ENCODE measurements at places on chromosomes 1 and 21.

- no peak for DNase-seq
These were observed 44.9 kb upstream of the TNFSF18 start for GRCh38 chr1:173095632-173096031.

DNA sequence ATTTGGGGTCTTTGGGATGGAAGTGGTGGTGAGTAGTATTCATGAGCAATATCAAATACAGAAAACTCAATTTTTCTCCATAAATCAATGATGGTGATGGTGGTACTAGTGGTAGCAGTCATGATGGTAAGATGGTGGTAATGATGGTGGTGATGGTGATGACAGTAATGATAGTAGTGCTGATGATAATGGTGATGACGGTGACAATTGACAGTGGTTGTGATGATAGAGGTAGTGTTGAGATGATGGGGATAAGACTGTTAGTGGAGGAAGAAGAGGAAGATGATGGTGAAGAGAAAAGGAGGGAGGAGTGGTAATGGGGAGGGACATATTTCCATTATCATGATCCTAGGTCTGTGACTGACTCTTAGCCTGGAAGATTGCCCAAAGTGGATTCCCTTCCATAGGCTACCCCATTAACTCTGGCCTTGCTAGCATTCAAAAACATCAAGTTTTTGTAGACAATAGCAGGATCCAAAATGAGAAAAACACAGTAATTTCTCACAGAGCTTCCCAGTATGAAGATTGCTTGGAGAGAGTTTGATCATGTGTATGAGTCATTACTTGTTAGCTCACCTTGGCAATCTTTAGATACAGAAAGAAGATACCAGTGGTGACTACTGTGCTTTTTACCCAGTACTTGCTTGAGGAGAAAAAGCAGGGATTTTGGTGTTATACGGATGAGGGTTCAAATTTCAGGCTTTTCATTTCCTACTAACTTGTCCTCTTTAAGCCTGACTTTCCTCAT lies 93.9 kb downstream of the ATP1A1 start:
- no peak for DNase-seq

DNA sequence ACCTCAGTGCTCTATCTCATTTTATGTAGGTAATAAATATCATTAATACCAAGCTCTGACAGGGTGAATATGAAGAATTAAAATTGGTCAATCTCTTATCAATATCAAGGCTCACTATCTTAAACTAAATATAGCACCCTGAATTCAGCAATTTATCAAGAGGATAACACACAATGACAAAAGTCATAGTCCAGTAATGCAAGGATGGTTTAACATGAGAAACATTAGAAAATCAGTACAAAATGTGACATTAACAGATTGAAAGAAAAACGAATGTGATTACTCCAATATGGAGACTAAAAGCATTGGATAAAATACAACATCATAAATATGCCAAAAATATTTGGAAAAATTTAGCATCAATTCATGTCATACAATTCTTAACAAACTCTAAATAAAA lies 53.9 kb downstream of the OBSCN start:
- DNase-seq = no peak

DNA sequence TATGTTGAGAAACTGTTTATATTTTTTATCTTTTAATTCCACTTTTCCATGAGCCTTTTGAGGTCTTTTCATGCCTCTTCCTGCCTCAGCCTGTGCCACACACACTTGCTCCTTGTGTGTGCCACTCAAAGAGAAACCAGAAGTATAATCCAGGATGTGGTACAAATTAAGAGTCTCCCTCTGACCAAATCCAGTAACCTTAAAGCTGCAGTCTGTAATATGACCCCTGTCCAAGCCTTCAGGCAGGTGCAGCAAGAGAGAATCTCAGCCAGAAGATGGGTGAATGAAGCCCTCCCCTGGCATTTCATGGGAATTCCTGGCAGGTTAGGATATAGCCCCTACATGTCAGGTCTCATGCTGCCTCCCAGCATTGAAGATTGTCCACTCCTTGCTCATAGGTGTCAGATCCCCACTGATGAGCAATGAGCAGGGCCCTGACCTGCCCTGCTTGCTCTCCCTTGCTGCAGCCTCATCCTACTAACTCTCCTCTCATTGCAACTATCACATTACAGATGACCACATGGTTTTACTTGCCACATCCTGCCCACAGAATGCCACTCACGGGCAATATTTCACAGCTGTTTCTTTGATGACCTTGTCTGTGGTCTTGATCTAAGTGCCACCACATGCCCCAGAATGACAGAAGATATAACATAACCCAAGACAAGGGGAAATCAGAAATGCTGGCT lies 169.3 kb downstream of the SEC16B start:
- no peak for DNase-seq

GRCh38 chr1:214460304-214460916 lies 91.0 kb downstream of the PTPN14 start:
- DNase-seq = no peak

DNA sequence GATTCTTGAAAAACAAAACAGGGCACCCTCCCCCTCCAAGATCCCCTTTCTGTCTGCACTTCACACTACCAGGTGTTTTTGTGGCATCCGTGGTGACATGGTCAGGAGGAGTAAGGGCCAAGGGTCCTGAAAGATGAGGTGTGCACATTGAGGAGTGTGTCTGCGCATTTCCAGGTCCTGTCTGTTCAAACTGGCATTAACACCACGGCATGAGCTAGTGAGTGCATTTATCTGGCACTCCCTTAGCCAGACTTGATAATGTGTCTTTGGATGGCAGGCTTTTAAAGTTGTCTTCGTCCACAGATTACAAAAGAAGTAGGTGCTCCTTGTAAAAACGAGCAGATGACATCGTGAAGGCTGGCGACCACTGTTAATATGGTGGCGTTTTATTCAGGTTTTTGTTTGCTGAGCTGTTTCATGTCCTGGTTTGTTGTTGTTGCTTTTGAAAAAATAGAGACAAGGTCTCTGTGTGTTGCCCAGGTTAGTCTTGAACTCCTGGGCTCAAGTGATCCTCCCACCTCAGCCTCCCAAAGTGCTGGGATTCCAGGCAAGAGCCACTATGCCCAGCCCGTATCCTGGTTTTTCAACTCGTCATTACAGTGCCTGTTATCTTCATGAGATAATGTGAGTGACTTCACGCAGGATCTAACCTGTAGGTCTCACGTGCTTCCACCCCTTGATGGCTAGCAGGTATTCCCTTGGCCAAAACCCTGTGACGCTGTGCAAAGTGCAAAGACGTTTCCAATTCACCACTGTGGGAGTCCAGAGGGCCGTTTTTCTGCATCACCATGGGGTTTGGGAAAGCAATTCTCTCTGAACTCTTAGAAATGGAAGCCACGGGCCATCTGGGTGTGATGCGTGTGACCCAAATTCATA lies 4.2 kb downstream of the TMEM51 start:
- no peak for DNase-seq

DNA sequence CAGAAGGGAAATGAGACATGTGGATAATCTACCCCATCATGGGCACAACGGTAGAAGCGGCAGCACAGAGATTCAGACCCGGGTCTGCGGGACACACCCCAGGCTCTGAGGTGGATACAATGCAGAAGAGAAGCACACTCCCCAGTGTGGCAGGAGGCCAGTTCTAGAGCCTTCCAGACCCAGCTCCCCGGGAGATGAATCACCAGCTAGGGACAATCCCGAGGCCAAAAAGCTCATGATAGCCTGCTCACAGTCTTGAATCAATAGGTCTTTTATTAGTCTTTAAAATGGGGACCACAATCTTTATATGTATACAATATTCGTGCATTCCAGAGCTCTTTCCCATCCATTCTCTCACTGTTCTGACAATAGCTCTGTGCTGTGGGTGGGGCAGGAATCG lies 57.3 kb upstream of the DIRAS3 start:
- DNase-seq = no peak

DNA sequence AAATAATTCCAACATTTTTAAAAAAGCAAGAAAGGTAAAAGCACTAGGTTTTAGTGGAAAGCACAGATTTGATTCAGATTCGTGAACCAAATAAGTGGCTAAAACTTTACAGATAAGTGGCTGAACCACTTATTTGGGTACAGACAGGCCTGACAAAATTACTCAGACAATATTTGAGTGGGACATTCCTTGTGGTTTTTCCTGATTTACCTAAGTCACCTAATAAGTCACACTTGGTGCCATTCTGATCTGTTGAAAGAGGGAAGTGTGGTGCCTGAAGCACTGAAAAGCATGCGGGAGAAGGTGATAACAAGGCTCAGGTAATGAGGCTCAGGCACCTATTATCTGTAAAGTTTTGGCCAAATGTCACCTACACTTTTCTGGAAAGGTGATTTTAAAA lies 81.6 kb upstream of the CD55 start:
- DNase-seq = no peak

Data from stimulated activated CD8-positive, alpha-beta memory T cell treated with anti-CD3 and anti-CD28 coated beads, Interleukin-15, amount 100 ng/mL, for 48 hours (primary cell).